ENCODE measurements at places on chromosomes 3 and 15. TPM values are rescaled to one million over a fixed set of nuclear protein-coding genes. Genes with fewer than 3 reads are reported as not detected.
A peak's percentile ranks its signal among the peaks of the same experiment; 100 is the strongest.

Gene P2RY13
- not detected for total RNA-seq

Gene NR1I2
- 0.13 TPM for total RNA-seq

Gene CCDC54
- not detected for total RNA-seq

Gene DGKG
- 0.58 TPM for total RNA-seq

Gene ATOSA
- total RNA-seq: 44.9 TPM

Gene SSUH2
- total RNA-seq: not detected

- DNase-seq: no peak
These were observed 115.3 kb downstream of the PLCH1 start for GRCh38 chr3:155629556-155629955.

DNA sequence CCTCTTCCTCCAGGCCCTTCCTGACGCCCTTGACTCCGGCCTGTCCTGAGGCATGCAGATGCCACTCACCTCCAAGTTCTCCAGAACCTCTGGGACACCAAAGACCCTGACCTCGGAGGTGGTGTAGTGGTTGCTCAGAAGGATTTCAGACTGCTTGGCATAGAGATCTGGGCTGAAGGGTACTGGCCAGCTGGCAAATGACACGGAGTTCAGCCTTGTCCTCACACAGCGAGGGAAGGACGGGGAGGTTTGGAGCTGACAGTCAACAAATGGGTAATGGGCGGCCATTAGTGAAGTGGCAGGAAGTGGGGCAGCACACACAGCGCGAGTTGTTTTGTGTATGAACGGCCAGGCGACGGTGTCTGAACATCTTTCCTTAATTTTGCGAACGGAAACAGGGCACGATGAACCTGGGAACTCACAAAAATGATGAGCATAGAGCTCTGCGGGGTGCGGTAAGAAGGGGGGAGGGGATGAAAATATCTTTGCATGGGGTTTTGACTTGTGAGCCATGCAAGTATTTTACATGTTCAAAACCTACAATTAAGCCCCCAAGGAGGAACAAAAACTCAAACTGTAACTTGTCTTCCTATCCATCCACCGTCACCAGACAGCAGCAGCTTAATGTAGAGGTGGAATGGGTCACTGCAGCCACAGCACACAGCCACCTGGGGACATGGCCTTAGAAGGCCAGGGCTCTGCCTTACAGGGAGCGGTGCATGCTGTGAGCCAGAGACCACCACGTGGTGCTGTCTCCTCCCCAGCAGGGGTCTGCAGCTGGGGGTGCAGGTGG lies 43.6 kb upstream of the RPL32 start:
- no peak for DNase-seq

DNA sequence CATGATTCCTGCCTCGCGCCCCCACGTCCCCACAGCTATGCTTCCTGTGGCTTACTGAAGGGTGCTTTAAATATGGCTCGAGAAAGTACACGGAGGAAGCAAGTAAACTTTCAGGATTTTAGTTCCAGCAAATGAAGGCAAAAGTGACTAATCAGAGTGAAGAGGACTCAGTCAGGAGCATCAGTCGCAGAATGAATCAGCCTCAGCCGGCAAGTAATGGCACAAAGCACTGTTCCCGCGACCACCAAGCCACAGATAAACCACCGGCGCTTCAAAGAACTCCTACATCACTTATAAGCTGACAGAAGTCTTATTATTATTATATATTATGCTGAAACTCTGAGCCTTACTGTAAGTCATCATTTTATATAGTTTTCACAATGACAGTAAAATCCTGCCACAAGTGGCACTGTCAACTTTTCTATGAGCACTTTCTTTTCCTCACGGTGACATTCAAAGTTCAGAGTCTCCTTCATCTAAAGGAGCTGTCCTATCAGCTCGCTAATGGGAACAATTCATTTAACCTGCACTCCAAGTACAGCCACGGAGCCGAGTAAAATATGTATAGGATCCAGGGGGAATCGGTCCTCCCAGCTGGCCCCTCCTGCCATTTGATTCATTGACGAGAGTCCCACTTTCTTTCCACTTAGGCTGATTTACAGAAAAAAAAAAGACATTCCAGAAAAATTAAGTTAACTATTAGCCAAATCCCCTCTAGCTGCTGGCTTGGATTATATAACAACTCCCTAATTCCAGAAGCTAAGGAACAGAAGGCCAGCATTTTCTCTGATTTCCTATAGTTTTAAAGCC lies 217.0 kb upstream of the ICE2 start:
- peak; percentile 74 for DNase-seq

GRCh38 chr3:127259882-127260281 lies 28.0 kb downstream of the PRR20G start:
- DNase-seq: no peak

GRCh38 chr3:5298453-5298852 lies 110.9 kb downstream of the EDEM1 start:
- no peak for DNase-seq

DNA sequence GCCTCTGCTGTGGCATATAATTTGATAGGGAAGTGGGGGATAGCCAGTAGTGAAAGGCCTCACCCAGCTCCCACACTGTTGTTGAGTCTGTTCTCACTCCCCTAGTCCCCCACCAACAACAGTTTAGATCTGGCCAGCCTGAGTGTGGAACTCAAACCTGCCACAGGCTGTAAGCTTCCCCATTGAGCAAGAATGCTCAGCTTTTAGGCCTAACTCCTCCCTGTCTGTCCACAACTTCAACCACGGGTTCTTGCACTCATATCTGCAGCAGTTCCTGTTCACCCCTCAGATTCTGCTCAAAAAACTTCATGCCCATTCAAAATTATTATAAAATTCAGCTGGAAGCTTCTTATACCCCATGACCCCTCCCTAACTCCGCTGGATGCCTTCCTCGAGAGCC lies 975.1 kb downstream of the NSUN3 start:
- DNase-seq: no peak

- DNase-seq: no peak
These were observed 88.2 kb downstream of the CPN2 start for GRCh38 chr3:194262925-194263305.

GRCh38 chr3:127068111-127068810 lies 85.3 kb downstream of the PLXNA1 start:
- DNase-seq: no peak

DNA sequence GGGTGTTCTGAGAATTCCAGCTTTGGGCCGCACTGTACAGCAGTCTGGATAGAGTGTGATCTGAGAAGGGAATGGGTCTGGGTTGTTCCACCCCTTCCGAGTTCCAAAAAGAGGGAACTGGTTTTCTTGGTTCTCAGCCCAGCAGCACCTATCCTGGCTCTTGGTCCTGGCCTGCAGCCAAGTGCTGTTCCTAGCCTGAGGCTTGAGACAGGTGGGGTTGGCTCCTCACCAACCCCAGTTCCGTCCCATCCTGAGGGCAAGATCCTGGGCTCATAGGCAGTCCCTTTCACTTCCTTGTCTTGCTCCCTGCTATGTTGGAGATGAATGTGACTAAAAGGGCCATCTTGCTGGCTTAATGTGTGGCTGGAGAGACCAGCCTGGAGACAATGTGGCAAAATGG lies 15.2 kb downstream of the IVD start:
- DNase-seq: no peak

- DNase-seq: no peak
These were observed 94.9 kb downstream of the PCSK6 start for GRCh38 chr15:101394654-101395053.

GRCh38 chr3:156106721-156107373 lies 13.5 kb upstream of the KCNAB1 start:
- no peak for DNase-seq

- no peak for DNase-seq
These were observed 47.9 kb downstream of the KBTBD12 start for GRCh38 chr3:127962937-127963336.

DNA sequence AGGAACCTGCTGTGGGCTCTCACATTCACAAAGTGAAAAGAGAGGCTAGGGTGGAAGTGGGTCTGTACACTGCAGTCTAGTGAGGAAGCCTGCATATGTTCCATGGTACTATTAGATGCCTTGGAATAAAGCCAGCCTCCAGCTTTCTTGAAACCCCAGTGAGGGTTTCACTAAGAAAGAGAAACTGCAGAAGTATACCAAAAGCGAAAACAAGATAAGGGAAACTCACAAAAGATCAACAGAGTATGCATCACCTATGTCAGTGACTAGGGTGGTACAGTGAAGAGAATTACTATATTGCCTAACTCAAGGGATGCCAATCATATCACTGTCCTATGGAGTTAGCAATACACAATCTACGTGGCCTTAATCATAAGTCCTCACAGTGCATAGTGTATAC lies 212.5 kb upstream of the GADL1 start:
- DNase-seq: no peak

GRCh38 chr15:81336568-81336967 lies 12.6 kb upstream of the STARD5 start:
- DNase-seq: no peak

DNA sequence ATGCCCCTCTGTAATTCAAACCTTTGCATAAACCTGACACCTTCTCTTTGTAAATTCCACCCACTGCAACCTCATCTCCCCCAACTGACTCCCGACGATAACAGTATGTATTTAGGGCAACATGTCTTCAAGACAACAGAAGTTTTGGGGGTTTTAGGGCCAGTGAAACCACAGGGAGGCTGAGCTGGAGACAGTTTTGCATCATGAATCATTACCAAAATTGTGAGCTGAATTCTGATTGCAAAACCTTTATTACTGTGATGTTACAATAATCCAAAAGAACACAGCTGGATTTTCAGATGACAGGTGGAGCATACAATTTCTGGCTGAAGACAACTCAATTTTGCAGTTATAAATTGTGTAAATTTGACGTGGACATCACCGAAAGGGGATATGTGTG lies 281.3 kb upstream of the TTC14 start:
- no peak for DNase-seq

DNA sequence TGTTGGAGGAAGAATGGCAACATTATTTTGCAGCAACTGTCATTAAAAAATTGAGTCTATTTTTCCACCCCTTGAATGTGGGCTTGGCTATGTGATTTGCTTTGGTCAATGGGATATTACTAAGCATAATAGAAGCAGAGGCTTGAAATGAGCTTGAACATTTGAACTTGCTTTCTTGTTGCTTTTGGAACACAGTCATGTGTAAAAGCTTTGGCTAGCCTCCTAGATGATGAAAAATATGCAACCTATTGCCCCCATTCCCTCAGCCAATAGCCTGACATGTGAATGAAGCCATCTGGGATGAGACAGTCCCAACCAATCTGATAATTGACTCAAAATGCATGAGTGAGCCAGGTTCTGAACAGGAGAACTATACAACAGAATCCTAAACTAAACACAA lies 78.4 kb downstream of the PLSCR2 start:
- no peak for DNase-seq

- DNase-seq: no peak
These were observed 469.3 kb downstream of the FHIT start for GRCh38 chr3:60781935-60782334.

DNA sequence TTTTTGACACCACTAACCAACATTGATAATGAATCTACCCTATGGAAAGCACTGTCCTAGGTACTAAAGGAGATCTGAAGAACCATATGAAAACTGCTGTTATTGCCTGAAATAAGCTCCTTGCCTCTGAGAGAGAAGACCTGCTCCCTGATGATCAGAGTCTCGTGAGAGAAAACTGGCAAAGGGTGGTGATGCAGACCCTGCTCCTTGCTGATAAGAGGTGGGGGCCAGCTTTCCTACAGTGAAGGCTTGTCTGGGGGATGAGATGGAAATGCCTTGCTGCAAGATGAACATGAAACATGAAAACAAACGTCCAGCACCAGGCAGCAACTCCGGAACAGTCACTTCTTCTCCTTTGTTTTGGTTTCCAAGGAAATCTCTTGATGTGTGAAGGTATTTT lies 31.9 kb downstream of the RASGRP1 start:
- no peak for DNase-seq

GRCh38 chr3:177358977-177359592 lies 161.8 kb upstream of the TBL1XR1 start:
- DNase-seq: peak; percentile 57
